Stimulated activated CD4-positive, alpha-beta T cell treated with anti-CD3 and anti-CD28 coated beads, Interleukin-2, amount 100 ng/mL, for 24 hours (primary cell): ENCODE measurements at places on chromosomes 1 and 21.

DNA sequence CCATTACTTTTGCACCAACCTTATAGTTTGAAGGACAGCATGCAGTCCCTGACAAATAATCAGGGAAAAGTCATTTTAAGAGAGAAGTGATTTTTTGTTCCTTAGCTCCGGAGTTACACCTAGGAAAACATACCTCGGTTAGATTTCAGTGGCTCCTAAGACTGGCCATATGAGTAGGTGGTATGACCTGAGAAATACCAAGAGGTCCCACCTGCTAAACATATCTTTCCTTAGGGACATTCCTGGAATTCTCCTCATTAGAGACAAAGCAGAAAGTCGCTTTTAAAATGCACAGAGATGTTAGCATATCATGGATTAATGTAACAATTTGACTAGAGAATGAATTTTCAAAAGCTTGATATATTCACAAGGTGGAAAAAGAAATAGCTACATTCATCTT lies 84.2 kb upstream of the RNPC3 start:
- DNase-seq: no peak

DNA sequence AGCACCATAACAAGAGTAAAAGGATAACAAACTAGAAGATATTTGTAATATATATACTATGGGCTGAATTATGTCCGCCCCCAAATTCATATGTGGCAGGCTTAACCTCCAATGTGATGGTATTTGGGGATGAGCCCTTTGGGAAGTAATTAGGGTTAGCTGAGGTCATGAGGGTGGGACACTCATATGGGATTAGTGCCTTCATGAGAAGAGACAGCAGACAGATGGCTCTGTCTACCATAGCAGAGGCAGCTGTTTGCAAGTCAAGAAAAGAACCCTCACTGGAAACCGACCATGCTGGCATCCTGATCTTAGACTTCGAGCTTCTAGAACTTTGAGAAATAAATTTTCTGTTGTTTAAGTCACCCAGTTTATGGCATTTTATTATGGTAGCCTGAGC lies 303.6 kb downstream of the LMO4 start:
- no peak for DNase-seq

- peak; percentile 21 for DNase-seq
Observed at GRCh38 chr1:203754455-203754864, 10.5 kb upstream of the LAX1 start.

DNA sequence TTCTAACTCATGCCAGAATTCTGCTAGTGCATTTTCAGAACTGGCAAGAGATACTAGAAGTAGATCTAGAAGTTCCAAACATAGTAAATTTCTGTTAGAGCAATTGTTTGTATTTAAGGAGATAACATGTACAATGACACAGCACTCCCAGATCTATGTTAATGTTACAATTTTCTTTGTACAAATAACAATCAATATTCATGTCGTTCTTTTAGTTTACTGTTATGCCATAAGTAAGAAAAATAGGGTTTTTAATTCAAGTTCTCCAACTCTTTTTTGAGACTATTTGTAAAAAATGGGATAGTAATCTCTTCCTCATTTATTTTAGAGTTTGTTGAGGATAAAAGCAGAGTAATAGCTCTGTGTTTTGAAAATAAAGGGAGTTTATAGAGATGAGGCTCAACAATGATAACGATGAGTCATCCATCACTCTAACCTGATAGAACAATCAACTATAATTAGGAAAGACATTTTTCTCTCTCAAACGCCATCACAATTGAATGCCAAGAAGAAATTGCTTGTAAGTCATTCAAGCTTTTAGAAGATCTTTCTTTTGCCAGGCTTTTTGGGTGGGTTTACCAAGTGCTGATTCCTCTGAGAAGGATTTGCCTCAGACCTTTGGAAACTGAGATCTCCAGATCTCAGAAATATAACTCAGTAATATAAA lies 638 bp downstream of the CD84 start:
- DNase-seq: no peak

- no peak for DNase-seq
Observed at GRCh38 chr1:45329445-45329844, 2.8 kb downstream of the HPDL start.

GRCh38 chr21:28904961-28905435 lies 87.7 kb downstream of the LTN1 start:
- no peak for DNase-seq

DNA sequence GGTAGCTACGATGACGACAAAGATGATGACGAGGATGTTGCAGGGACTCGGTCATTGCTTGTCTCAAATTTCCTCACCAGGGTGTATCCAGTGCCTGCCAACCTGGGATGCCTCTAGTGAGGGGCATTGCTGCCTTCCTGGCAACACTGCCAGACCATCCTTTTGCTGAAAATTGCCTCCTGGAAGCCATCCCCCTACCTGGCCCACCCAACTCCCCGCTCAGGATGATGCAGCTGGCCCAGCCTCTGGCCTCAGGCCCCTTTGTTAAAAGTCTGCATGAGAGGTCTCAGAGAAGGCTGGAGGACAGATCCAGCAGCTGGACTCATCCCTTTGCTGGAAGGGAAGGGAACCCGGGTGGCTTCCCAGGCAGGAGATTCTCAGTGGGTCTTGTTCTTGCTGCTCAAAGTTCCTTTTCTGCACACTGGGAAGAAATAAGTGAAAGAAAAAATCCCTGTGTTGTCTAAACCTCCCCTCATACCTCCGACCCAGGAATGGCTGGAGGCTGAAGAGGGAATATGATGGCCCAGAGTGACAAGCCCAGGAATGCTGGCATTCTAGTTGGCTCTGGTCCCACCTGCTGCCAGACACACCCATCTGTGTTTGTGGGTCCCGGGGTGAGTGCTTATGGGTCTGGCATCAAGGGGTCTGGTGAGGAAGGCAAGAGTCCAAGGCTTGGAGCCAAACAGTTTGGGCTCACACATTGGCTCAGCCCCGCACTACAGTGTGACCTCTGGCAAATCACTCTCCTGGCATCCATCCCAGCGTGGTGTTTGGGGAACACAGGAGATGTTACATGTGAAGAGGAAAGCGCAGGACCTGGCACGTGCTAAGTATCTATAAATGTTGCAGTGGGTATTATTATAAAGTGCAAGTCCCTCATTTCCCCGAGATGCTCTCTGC lies 6.7 kb upstream of the FNDC5 start:
- DNase-seq: no peak

DNA sequence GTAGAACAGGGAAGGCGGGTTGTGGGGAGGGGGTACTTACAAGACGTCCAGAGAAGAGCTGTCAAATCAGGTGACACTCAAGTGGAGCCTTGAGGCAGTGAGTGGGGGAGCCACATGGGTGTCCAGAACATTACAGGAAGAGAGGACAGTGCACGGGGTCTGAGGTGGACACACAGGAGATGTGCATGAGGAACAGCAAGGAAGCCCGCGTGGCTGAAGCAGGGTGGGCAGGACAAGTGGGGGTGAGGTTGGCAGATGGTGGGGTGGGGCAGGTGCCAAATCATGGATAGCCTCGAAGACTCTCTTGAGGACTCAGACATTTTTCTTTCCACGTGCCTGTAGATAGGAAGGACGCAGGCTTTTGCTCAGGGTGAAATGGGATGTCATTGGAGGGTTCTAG lies 921 bp downstream of the SMPDL3B start:
- DNase-seq: no peak

GRCh38 chr1:94772230-94772641 lies 47.9 kb upstream of the SLC44A3 start:
- no peak for DNase-seq

DNA sequence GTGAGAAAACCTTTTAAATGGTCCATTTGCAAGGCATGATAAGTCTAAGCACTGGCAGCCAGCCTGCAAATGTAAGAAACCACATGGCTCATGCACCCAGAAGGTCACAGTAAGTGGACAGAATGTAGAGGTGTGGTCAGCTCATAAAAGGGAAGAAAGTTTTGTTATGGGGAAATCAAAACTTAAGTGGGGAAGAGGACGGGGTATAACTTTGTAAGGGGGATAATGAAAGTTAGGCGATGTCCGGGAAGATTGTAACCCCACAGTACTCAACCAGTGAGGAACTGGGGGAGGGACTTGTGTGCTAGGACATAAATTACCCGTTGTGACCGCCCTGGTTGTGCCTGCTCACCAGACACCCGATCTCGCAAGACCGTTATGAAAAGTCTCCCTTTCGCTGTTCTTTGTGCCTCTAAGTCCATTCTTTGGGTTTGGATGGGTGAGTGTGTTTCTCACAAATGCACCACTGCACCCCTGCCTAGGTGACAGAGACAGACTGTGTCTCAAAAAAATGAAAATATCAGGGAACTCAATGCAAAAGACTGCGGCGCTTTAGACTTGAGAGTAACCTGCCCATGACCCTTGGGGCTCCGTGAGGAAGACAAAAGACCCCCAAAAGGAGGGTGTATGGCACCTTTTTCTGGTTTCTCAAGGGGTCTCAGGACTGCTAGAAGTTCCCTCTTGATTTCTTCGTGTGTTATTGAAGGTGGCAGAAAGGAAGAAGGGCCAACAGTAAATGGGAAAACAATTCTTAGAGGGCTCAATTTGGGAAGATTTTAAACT lies 28.6 kb upstream of the ZNF496 start:
- DNase-seq: no peak

DNA sequence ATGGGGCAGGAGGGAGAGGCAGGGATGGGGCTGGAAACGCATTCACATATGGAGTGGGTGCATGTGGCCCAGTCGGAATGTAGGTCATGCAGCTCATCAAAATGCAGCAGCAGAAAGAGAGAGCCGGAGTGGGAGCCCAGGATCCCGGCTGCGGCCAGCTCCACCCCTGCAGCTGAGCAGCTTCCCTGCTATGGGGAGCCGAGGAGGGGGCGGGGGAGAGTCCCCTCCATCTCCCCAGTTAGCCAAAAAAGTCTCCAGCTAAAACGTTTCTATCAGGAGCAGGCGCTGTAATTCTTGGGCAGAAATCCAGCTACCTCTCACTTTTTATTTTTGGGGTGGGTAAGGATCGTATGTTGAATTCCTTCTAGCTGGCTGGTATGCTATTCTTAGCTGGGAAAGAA lies 39.7 kb downstream of the MRPL37 start:
- no peak for DNase-seq

DNA sequence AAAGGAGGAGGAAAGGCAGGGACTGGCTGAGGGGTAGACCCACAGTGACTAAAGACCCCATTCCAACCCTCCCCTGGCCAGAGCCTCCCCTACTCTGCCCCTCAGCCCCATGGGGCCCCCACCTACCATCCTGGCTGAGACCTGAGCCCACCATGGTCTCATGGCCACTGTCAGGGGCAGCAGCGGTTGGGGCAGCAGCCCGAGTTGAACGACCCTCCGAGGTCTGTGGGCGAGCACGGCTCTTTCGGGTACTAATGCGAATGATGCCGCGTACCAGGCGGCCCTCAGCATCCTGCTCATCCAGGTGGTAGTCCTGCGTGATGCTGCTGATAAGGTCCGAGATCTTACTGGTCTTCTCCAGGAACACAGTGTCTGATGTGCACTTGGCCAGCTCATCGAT lies 9.1 kb downstream of the KDF1 start:
- DNase-seq: no peak

DNA sequence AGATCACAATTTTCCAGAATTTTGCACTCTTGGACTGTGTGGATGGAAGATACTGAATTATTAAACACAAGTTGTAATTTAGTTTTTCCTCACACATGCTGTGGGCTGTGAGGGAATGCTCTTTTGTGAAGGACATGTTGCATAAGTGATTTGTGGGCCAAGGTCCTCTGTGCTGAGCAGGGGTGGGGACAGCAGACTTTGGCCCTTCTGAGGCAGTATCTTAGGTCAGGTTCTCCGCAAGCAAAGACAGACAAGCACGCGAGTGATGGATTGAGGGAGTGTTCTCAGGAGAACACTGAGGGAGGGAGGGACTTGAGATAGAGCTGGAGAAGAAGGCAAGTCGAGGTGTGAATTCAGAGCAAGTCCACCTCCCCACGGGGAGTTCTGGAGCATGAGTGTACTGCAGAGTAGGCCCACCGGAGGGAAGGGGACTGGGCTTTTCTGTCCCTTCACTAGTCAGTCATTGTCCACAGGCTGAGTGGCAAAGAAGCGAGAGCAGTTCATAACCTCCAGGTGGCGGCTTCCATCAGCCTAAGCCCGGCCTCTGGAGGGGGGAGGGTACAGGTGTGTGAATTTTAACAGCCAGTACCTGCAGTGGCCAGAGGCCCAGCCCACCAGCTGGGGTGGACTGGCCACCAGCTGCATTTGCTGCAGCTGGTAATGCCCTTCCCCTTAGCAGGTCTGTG lies 19.1 kb upstream of the CD101 start:
- no peak for DNase-seq

GRCh38 chr1:231419147-231419546 lies 2.9 kb downstream of the EGLN1 start:
- no peak for DNase-seq

- no peak for DNase-seq
Observed at GRCh38 chr1:79004916-79005315, 1.6 kb downstream of the ADGRL4 start.

DNA sequence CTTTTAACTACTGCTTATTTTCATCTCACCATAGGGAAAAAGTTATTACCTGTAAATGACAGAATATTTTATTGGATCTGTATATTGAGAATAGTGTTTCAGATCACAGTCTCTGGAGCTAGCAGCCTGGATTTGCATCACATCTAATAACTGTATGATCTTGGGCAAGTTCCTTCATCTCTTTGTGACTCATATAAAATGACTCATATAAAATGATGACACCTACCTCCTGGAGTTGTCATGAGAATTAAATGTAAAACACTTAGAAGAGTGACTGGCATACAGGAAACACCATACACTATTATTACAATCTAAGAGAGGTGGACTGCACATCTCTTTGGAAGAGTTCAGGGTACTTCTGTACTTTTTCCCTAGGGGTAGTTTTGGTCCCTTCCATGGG lies 421.3 kb downstream of the NEGR1 start:
- no peak for DNase-seq

GRCh38 chr1:201145132-201145531 lies 9.1 kb downstream of the TMEM9 start:
- no peak for DNase-seq

DNA sequence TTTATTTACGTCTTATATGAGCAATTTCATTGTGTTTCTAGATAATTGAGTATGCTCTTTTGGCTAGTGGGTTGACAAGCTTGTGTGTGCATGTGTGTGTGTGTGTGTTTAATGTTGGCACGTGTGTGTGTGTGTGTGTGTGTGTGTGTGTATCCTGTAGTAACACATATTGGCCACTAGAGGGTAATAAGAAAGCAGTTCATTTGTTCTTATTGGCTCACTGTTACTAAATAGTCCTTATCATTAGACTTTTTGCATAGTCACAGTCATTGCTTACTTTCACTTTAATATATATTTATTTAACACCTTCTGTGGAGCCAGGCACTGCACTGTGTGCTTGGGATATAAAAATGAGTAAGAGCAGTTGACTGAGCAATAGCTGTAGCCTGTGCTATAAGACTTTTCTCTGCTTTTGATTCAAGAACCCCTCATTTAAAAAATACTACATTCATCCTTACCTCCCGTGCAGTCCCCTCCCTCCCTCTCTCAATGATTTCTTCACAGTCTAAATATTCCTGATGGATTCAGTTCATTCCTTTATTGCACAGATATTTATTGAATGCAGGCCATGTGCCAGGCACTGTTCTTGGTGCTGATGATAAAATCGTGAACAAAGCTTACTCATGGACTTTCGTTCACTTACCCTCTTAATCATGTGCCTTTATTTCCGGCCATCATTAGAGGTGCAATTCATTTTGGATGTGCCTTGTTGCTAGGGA lies 96.7 kb downstream of the DYRK1A start:
- peak; percentile 35 for DNase-seq
